NCI-H82 (cell line): ENCODE measurements at places on chromosomes 1 and 21.
A peak's percentile ranks its signal among the peaks of the same experiment; 100 is the strongest.

- no peak for DNase-seq
These were observed 53.3 kb upstream of the FAM89A start for GRCh38 chr1:231093156-231093922.

- no peak for DNase-seq
These were observed 106.1 kb upstream of the ARHGEF16 start for GRCh38 chr1:3348196-3348865.

DNA sequence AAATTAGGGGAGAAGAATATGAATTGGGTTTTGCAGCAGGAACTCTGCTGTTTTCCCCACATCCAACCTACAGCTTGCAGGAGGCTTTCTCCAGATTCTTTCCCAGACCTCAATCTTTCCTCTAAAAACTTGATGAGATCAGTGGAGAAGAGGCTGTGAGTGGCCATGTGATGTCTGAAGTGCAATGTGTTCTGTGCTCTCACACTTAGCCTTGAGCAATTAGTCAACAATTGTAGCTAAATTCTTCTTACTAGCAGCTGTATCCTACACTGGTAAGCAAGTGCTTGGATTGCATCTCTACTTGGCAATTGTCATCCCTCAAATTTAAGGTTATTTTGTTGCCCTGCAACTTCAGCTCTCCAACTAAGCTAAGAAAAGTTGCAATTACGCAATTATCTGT is 807.3 kb upstream of the RGS18 start:
- no peak for DNase-seq

GRCh38 chr1:110011527-110012041 is 22.8 kb upstream of the STRIP1 start:
- peak; percentile 56 for DNase-seq

DNA sequence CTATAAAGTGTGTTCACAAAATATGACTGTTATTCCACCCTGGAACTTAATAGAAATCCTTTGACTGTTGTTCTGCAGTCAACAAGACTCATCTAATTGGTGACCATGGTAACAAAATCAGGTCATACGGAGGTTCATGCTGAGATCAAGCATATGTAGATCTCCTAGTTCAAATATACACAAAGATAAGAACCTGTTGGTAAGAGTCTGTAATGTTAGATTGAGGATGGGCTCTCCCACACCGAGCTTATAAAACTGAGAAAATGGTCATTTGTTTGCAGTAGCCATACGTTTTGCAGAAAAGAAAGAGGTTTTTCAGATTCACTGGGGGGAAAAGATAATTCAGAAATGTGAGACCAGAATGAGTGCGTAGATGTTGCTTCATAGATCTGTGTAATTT is 468.1 kb downstream of the RPS6KC1 start:
- DNase-seq, result no peak

GRCh38 chr1:28882009-28882628 is 32.2 kb upstream of the EPB41 start:
- DNase-seq, result peak; percentile 96

- DNase-seq, result no peak
These were observed 395 bp downstream of the SLC9A1 start for GRCh38 chr1:27154469-27154990.

DNA sequence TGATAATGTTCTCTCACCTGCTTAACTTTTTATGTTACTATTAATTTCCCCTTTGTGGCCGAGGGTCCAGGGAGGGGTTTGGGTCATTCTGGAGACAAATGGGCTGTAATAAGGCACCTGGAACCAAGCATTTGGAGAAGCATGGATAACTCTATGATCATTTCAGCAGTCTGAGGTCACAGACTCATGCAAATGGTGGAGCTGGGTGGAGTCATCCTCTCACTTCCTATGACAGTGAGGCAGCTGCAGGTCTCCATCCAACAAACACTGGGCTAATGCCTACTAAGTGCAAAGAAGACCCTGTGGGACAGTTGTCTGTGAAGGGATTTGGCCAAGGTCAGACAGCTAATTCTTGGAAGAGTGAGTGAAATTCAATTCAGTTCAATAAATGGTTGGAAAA is 28.8 kb upstream of the CAMTA1 start:
- DNase-seq, result no peak

DNA sequence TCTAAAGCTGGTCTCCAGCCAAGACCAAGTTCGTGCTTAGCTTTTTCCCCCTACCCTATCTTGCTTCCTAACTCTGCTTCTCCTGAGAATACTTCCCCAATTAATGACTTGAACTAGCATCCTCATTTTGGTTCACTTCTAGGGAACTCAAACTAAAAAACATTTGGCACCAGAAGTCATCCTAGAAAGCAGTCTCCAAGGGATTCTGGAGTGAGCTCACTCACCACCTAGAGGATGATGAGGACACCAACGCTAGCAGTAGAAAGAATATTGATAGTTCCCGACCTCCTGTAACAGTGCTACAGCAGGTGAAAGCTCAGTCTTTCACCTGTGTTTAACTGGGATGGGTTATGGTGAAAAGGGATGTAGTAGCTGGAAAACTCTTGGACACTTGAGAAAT is 4.7 kb upstream of the PSMB2 start:
- DNase-seq, result peak; percentile 33

DNA sequence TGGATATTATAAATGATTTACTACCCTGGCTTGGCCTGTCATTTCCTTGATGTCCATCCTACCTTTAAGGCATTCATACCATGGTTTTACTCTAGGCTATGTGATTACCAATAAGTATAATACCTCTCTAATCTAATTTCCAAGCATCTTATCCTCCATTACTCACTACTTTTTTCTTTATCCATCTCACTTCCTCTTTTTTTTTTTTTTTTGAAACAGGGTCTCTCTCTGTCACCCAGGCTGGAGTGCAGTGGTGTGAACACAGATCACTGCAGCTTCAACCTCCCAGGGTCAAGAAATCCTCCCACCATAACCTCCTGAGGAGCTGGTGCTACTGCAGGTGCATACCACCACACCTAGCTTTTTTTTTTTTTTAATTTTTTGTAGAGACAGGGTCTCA is 39.9 kb downstream of the INKA2 start:
- no peak for DNase-seq

GRCh38 chr1:154751690-154752089 is 118.4 kb downstream of the KCNN3 start:
- no peak for DNase-seq

GRCh38 chr1:56160773-56161315 is 418.5 kb downstream of the PLPP3 start:
- DNase-seq, result no peak

DNA sequence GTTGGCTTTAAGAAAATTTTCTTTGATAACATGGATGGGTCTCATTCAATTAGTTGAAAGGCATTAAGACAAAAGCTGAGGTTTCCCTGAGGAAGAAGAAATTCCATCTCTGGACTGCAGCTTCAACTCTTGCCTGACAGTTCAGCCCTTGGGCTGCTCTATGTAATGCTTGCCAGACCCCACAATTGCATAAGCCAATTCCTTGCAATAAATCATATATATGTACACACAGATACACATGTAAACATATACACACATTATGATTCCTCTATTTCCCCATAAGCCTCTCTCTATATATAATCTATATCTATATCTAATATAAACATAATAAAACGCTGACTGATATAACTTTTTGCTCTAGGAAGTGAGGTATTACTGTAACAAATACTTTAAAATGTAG is 301.5 kb upstream of the PRMT6 start:
- DNase-seq, result no peak

DNA sequence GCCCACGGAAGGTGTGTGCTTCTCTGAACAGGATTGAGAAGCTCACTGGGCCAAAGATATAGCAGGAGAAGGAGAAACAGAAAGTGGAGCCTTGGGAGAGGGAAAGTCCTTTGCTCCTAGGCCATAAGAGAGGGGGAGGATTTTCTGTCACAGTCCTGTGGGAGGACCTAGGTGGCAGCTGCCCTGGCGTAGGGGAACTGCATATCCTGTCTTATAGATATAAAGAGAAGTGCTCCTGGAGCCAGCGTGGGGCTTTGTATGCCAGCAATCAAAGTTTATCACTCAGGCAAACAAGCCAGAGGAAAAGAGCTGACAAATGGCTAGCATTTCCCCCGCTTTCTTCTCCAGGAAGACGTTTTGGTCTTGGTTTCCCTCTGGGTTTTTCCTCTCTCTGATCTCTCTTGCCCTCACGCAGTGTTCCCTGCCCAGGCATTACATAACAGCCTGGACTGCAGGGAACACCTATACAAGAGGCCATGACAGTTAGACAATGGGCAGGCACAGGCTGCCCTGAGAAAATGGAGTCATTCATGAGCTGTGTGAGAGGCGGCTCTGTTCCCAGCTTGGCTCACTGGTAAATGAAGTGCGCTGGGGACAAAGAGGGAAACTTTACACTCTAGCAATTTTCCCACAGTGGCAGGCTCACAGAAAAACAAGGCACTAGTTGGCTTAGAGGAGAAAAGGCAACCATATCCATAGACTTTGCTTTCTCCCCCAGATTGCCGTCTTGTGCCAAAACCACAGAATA is 52.5 kb upstream of the ZNF648 start:
- no peak for DNase-seq

DNA sequence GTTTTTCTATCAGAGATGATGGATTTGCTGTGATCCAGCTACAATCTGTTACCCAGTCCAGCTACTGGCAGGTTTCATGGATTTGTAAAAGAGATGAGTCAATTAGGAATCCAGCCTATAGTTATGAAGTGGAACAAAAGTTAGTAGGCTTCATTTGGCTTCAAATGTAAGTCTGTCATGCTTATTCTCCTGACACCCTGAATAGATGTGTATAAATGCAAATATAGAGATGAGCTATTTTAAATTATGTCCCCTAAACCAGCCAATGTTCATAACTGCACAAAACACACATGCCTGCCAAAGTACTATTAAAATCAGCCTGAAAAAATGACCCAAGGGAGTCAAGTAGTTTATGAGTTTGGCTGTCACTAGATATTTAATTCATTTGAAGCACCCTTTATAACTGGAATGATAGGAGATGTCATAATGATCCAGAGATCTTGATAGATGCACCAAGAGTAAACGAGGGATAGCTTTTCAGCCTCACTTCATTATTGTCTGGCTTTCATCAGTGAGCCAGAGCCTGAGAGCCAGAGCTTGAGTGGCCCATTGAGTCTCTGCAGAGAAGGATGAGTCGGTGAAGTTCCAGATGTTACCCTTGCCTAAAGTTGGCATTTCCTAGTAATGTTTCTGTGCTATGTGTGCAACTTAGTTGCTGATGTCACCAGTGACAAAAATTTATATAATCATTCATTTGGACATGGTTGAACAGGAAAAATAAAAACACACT is 11.8 kb upstream of the NTMT2 start:
- DNase-seq, result peak; percentile 43

- DNase-seq, result no peak
These were observed 1183.4 kb downstream of the AMY1C start for GRCh38 chr1:104932949-104933679.

GRCh38 chr1:98940722-98941079 is 64.0 kb downstream of the PLPPR5 start:
- peak; percentile 13 for DNase-seq

DNA sequence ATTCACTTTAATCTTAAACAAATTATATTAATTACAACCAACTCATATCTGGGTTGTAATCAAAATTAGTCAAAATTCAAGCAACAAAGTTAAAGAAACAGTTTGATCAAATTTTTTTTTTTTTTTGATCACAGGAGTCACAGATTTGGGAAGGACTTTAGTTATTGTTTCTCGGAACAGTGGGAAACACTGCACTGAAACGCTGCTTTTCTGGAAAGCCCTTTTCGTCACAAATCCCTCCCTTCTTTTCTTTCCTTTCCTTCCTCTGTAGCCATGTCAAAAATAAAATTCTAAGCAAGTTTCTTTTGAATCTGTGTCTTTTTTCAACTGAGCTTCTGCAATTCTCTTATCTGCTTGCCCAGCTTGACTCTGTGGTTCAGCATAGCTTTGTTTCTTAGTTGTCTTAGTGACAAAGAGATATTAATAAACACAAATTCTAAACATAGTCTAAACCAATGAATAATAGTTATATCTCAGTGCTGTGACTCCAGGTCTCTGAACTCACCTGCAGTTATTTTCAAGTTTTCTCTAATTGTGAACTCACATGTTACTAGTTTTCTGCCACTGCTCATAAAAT is 53.8 kb downstream of the PTGS2 start:
- DNase-seq, result no peak

GRCh38 chr1:33130297-33130696 is 49.3 kb downstream of the AZIN2 start:
- DNase-seq, result peak; percentile 55

GRCh38 chr1:160271025-160271424 is 8.7 kb upstream of the DCAF8 start:
- DNase-seq, result no peak

DNA sequence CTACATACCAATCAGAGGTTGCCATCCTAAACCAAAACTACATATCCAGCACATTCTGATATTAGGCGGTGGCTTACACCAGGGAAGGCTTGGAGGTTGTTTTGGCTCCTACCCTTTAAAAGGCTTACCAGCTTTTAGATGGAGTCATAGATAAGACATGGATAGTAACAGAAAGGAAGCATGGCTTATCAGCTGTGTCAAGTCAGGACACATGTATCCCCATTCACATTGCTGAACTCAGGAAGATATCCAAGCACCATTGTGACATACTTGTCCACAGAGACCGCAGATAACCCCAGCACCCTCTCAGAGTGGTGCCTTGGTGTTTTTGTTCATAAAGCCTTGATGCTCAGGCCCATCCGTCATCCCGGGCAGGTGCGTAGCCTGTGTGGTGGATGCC is 39.7 kb downstream of the ADARB1 start:
- DNase-seq, result no peak

DNA sequence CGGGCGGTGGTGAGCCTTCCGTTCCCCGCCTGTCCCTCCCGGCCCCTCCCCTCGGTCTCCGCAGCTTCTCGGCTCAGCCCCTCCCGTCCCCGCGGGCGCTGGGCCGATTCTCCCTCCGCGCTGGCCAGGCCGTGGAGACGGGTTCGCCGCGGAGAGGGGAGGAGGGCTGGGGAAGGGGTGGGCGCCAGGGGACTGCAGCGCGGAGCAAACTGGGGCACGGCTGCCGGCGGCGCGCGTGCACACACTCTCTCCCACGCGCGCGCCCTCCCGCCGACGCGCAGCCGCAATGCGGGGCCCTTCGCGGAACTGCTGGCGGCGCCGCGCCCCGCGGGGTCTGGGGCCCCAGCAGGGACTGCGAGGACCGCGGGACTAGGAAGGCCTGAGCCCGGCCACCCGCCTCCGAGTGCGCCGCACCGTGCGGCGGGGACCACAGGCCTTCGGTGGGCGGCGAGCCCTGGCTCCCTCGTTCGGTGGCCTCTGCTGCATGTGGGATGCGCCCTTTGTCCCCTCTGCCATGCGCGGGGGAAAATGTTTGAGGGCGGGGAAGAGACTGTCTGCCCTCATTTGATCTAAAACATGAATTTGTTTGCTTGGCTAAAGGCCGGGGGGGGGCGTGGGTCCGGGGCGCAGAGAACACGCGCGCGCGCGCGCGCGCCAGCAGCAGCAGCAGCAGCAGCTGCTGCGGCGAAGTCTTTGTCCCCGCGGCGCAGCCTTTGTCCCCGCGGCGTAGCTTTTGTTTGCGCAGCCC is 90.7 kb upstream of the VAMP3 start:
- peak; percentile 71 for DNase-seq
